ENCODE measurements at places on chromosomes 6 and 20. TPM values are rescaled to one million over a fixed set of nuclear protein-coding genes. Genes with fewer than 3 reads are reported as not detected.

Gene LPA
- 0.21 TPM for total RNA-seq

Gene TMEM200A
- total RNA-seq: 0.06 TPM

Gene EPPIN
- not detected for total RNA-seq

Gene PHACTR1
- not detected for total RNA-seq

Gene LBP
- total RNA-seq: 1.1 TPM

Gene LY6G6D
- total RNA-seq: not detected

Gene XKR7
- total RNA-seq: not detected

Gene UTRN
- 11.9 TPM for total RNA-seq

Gene MED20
- total RNA-seq: 14.1 TPM

Gene C6orf89
- 20.6 TPM for total RNA-seq

Gene SERINC1
- total RNA-seq: 69.3 TPM

Gene HEY2
- not detected for total RNA-seq

Gene FANCE
- total RNA-seq: 4.1 TPM
